ENCODE measurements at places on chromosomes 5 and 9. TPM values are rescaled to one million over a fixed set of nuclear protein-coding genes. Genes with fewer than 3 reads are reported as not detected.

- DNase-seq = no peak
These were observed 1143.2 kb upstream of the CDH6 start for GRCh38 chr5:30050056-30050815.

- no peak for DNase-seq
These were observed 330.0 kb downstream of the ARRDC3 start for GRCh38 chr5:91052977-91053740.

DNA sequence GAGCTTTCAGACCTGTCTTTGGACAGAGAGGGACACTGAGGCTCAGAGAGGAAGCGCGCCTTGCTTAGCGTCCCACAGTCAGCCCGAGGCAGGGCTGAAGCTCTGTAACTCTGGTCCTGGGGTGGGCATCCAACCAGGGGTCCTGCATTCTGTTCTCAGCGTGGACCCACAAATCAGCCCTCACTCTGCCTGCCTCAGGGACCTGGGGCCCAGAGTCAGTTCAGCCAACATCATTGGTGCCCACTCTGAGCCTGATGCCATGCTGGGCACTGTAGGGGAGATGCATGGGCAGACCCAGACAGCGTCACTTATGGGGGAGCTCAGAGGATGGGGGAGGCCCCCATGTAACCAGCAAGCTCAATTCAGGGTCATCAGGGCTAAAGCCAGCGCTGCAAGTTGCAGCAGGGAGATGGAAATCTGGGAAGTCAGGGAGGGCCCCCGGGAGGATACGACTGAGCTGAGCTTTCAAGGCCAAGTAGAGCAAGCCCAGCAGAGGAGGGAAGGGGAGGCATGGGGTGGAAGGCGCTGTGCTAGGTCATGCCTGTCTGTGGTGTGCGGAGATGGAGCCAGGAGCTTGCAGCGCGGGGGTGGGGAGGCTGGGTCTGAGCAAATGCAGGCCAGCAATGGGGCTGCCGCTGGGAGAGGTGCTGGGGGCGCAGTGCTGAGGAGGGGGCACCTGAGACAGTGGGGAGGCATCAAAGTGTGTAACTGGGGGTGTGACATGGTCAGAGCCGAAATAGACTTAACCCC lies 21.1 kb downstream of the CORO2A start:
- no peak for DNase-seq

DNA sequence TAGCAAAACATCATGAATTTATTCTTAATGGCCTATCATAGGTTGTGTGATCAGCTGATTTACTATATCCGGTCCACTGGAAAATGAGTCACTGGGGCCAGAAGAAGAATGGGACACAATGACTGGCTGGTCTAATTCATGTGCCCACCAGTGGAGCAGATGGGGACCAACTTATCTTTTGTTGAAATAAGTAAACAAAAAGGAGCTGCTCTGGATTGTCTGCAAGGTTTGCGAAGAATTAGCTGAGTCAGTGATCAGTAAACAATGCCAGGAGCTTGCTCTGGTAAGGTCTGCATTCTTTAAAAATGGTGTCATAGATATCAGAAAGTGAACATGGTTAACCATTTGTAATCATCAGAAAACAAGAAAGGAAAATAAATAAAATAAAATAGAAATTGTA lies 128.0 kb downstream of the RASEF start:
- DNase-seq = no peak

- DNase-seq = no peak
These were observed 981.7 kb downstream of the NR2F1-AS1 start for GRCh38 chr5:92599217-92599810.

DNA sequence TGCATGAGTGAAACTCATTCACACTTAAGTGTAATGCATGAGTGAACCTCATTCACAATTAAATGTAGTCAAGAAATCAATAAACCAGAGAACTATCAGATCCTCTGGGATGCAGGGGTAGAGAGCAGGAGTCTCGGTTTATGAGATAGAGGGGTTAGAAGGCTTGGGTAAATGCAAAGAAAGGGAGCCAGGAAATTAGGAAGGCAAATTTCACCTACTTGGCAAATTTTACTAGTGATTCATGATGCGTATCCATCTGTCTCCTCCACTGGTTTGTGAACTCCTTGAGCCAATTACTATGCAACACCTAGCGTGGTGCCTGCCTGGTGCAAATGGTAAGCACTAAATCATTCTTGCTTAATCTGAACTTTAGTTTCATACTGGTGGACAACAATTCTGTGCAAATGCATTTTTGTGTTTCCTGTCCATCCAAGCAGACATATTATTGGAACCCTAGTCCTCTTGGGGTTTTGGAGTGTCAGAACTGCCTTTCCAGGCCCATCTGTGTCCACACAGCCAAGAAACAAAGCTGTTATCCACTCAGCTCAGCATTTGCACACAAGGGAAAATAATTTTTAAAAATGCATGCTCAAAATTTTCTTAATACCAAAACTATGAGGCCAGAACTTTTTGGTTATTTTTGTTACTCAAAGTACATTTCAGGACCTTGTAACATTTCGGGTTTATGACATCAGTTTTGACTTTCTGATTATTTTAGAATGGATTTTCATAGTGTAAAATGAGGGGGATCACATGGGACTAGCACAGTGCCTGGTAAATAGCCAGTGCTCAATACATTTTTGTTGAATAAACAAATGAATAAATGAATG lies 5.2 kb downstream of the HAPLN1 start:
- DNase-seq = no peak

DNA sequence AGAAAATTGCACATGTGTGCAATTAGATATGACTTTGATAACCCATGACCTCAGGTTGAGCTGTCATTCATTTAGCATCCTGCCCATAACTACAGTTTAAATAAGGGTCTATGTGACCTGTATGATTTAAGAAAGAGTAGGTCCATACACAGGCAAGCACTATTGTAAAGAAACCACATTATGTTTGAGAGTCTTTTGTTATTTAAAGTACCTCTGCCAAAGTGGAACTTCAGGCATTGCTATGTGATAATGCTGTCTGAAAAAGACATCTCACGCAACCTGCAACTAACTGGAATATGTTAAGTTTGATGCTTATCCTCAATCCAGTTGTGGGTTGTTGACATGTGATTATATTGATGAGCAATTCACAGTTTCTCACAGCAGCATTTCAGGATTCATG lies 317.0 kb downstream of the TMEM161B start:
- no peak for DNase-seq

DNA sequence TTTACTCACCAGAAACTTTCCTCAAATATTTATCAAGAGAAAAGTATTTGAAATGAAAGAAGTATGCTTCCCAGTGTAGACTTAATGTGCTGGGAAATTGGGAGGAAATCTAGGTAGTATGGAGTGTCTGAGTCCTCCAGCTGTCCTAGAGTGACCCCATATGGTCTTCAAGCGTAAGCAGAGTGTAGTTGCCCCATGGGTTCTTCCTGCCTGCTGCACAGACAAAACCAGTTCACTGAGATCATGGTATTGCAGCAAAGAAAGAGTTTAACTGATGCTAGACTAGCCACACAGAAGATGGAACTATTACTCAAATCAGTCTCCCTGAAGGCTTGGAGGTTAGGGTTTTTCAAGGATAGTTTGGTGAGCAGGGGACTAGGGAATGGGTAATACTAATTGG lies 114.9 kb upstream of the PRLR start:
- no peak for DNase-seq

- DNase-seq = no peak
These were observed 29.4 kb downstream of the ZCCHC7 start for GRCh38 chr9:37149666-37150308.

GRCh38 chr5:68479524-68479923 lies 264.0 kb downstream of the PIK3R1 start:
- no peak for DNase-seq

DNA sequence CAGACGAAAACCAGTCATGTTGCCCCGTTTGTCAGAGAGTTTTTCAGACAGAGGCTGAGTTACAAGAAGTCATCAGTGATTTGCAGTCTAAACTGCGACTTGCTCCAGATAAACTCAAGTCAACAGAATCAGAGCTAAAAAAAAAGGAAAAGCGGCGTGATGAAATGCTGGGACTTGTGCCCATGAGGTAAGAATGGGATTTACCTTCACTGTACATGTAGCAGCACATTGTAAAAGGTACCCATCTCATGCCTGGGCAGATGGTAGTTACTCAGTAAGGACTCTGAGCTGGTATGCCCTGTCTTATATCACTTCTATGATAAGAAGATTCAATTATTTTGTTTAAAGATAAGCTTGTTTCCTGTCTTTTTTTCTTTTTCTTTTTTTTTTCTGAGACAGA lies 38.8 kb downstream of the RAD50 start:
- DNase-seq = no peak

DNA sequence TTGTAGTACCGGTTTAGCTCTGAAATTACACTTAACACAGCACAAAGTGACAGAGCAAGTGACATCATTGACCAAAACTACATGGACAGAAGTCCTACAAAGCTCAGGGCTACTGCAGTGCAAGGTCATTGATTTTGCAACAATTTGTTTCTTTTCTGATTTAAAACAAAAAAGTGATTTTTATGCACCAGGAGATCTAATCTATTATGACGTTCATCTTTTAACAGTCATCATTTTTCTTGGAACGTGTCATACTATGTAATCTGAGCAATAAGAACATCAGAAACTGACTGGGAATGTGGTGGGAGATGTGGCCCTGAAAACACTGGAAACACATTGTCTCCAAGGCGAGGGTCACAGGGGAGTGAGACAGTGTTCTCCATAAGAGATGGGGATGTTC lies 17.4 kb upstream of the ZFAND5 start:
- DNase-seq = no peak

DNA sequence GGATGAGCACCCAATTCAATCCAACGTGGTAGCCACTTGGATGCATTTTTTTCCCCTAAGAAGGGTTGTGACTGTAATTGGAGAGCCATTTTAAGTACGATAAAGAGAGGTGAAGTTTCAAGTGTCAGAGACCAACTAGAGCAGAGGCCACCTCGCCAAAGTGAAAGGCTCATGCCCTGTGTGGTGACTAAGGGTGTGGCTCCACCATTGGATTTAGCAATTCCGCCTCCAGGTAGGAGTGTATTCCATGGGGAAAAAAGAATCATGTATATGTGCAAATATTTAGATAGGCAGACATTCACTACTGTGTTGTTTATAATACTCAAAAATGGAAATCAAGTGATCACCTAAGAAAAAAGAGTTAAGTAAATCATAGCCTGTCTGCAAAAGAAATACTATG lies 53.1 kb upstream of the S1PR3 start:
- no peak for DNase-seq

DNA sequence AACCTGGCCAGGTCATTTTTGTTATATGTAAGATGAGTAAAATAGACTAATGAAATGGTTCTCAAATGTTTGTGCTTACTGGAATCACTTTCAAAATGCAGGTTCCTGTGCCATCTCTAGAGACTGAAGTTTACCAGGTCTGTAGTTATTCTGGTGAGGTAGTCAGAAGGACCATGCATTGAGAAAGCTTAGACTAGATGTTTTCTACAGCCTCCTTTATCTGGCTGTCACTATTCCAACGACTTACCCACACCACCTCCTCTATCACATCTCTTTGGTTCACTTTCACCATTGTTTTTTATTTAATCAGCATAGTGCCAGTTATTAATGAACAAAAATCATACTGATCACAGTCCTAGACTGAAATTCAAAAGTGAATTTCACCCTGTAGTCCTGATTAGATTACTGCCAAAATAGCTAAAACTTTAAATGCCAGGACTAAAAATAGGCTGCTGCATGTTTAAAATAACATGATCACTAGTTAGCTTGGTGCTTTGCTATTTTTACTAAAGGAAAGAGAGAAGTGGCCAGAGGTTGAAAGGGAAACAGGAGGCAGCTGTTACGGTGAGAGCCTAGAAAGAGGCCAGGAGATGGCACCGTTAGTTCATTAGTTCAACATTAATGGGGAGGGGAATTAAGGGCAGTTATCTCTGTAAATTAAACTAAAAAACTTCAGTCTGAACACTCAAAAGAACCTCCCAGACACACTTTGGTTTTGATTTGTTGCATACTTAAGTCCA lies 13.9 kb upstream of the FNIP1 start:
- no peak for DNase-seq

- DNase-seq = no peak
These were observed 33.8 kb downstream of the EXOC3 start for GRCh38 chr5:476814-477175.

GRCh38 chr9:81465468-81466011 lies 223.8 kb downstream of the TLE1 start:
- no peak for DNase-seq

- DNase-seq = no peak
These were observed 62.0 kb downstream of the MACROH2A1 start for GRCh38 chr5:135337064-135337463.

GRCh38 chr5:50888751-50889150 lies 222.3 kb downstream of the PARP8 start:
- no peak for DNase-seq

GRCh38 chr5:89320421-89321277 lies 437.7 kb upstream of the MEF2C start:
- no peak for DNase-seq

GRCh38 chr9:137089232-137089947 lies 2.6 kb downstream of the MAN1B1 start:
- DNase-seq = no peak

- no peak for DNase-seq
These were observed 30.6 kb downstream of the ATPSCKMT start for GRCh38 chr5:10219068-10219467.

- DNase-seq = no peak
These were observed 152.9 kb downstream of the SGCD start for GRCh38 chr5:156479849-156480248.

- no peak for DNase-seq
These were observed 147.0 kb downstream of the CAVIN4 start for GRCh38 chr9:100724886-100725285.

DNA sequence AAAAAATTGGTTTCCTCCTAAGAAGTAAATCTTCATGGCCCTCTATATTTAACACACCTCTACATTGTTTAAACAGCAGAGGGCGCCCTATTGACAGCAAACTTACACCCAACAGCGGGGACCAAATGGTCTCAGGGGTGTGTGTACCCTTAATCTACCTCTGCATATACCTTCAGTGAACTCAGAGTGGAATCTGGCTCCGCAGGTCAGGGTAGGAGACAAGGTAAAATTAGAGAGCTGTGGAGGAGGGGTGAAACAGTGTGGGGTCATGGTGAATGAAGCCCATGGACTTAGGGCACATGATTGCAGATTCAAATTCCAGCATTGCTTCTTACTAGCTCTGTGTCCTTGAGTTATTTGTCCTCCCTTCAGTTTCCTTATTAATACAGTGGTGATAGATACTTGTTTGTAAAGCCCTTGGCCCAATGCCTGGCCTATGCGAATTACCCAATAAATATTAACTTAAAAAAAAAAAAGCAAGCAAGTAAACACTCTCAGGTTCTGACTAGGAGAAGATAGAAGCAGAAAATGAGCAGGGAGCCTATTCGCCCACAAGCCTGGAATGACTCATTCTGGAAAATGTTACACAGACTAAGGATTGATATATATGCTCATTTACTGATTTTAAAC lies 122.9 kb downstream of the CAVIN4 start:
- DNase-seq = no peak

The SIT1 gene
- total RNA-seq = 76.9 TPM

The ATG12 gene
- 64.0 TPM for total RNA-seq

The ANKRD20A1 gene
- 2.9 TPM for total RNA-seq

The BTNL3 gene
- total RNA-seq = not detected

The GPR150 gene
- 0.37 TPM for total RNA-seq

The GARNL3 gene
- total RNA-seq = 4.3 TPM

The CCDC152 gene
- 1.3 TPM for total RNA-seq

The RGS7BP gene
- not detected for total RNA-seq

The MCTP1 gene
- total RNA-seq = 2.9 TPM

The GABRA1 gene
- not detected for total RNA-seq

The CORO2A gene
- total RNA-seq = 27.0 TPM

The FOXD4L5 gene
- total RNA-seq = not detected

Data from CD4-positive, CD25-positive, alpha-beta regulatory T cell (primary cell).